OCI-M1 (cell line): ENCODE measurements at places on chromosomes 7 and 10.

DNA sequence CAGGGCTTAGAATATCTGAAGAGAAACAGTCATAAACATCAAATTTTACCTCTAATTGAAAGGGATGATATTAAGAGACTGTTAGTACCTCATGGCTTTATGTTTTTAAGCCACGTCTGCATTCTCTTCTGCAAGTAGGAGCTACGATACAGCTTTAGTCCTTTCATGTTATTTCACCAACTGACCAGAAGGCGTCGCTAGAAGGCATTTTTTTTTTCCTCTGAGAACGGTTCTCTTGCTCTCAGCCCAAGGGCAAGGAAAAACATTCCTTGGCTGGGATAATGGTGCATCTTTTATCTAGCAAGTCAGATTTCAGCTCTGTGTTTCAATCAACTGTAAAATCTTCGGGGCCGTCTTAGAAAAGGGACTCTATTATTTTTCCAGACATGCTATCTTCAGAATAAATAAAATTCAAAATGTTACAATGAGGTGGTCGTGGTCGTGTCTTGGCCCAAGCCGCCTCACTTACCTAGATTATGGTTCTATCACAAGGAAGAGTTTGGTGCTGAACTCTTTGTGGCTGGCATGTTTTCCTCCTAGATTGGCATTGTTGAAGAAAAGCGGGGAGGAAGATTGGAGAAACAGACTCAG is 41.6 kb upstream of the LYZL2 start:
- peak; percentile 80 for DNase-seq

DNA sequence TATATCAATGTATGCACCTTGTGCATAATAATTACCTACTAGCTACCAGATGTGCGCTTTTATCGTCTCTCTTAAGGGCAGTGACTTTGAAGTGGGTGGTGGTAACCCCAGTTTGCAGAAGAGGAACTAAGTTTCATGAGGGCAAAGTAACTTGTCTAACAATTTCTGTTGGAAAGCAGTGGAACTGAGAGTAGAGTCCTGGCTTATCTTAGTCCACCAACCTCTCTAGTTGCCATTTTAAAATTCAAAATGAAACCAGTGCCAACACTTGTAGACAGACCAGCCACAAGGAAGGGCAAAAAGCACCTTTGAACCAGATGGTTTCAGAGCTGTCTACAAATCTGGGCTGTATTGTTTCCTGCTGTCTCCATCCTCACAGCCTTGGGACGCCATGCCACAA is 32.0 kb upstream of the RBM20 start:
- DNase-seq, result peak; percentile 82

DNA sequence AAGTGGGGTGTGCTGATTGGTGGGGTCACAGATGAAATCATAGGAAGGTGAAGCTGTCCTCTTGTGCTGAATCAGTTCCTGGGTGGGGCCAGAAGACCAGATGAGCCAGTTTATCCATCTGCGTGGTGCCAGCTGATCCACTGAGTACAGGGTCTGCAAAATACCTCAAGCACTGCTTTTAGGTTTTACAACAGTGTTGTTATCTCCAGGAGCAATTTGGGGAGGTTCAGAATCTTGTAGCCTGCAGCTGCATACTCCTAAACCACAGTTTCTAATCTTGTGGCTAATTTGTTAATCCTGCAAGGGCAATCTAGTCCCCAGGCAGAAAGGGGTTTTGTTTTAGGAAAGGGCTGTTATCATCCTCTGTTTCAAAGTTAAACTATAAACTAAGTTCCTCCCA is 17.0 kb upstream of the IFRD1 start:
- peak; percentile 72 for DNase-seq

GRCh38 chr7:149741629-149742028 is 31.8 kb downstream of the ZNF467 start:
- peak; percentile 48 for DNase-seq

DNA sequence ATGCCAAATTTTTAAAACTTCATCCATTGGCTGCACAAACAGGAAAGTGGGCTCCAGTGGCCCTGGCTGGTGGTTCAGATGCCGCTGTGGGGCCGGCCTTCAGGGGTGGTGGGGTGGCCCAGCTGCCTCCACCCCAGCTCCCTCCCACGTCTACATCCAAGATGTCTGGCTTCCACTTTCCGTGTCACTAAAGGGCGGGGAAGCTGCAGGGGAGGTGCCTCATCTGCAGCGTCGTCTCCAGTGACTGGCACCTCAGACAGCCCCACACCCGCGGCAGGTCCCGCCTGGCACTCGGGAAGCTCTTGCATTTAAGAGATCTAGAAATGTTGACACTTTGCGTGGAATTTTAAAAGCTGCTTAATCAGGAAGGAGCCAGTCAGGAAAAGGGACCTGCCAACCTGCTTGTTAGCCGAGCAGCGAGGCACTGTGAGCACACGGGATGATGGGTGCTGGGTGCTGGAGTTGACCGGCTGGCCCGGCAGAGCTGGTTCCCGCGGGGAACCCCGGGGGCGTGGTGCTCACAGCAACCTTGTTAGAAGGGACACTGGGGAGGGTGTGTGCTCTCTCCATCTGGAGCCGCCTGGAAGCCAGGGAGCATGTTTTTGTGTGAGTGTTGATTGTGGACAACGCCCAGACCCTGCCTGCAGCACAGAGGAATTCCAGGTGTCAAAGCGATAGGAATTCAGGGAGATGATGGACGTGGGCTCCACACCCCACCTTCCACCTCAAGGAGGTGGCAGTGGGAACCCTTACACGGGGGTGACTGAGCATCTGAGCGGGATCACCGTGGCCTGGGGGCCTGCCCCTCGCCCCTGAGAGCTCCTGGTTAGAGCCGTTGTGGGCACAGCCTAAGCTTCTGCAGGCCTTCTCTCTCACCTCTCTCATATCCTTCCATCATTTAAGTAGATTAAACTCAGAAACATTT is 320.5 kb downstream of the PTPRN2 start:
- no peak for DNase-seq

- no peak for DNase-seq
Measured at GRCh38 chr7:34727464-34727995, 69.5 kb downstream of the NPSR1 start.

GRCh38 chr10:43683451-43684291 is 35.0 kb upstream of the ZNF32 start:
- DNase-seq, result peak; percentile 9

DNA sequence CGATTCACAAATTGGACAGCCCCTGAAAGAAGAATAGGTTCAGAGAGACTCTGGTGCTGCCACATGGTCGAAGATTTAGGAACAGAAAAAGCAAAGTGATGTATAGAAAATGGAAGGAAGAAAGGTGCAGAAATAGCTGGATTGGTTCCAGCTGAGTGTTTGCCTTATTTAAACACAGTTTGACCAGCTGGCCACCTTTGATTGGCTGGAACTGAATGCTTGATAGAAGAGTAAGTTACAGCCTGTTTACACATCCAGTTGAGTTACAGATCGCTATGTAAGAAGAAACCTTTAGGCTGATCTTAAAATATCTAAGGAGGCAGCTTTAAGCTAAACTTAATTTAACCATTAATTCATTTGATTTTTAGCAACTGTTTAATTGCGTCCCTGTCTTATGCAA is 40.3 kb upstream of the KAT6B start:
- no peak for DNase-seq

GRCh38 chr10:69677985-69678654 is 48.1 kb downstream of the FAM241B start:
- no peak for DNase-seq

GRCh38 chr10:3987143-3987974 is 202.3 kb upstream of the KLF6 start:
- no peak for DNase-seq

GRCh38 chr10:98167191-98167590 is 32.7 kb downstream of the R3HCC1L start:
- DNase-seq, result no peak

DNA sequence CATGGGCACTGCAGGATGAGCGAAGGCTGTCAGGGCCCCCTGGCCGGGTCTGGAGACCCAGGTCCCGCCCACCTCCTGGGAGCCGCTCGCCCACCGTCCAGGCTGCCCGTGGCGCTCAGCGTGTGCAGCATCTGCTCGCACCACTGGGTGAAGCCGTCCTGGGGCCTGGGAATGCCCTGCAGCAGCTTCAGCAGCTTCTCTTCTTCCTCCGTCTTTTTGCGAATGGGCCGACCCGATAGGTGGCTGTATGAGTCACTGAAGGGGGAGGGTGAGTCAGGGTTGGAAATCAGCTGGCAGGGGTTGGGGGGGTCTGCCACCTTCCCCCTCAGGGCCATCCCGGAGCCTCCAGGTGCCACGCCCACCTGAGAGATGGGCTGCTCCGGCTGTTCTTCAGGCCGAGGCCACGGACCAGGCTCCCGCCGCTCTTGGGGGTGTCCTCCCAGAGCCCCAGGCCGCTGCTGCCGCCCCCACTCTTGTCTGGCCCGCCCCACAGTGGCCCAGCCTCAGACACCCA is 8.7 kb downstream of the GNB2 start:
- no peak for DNase-seq

DNA sequence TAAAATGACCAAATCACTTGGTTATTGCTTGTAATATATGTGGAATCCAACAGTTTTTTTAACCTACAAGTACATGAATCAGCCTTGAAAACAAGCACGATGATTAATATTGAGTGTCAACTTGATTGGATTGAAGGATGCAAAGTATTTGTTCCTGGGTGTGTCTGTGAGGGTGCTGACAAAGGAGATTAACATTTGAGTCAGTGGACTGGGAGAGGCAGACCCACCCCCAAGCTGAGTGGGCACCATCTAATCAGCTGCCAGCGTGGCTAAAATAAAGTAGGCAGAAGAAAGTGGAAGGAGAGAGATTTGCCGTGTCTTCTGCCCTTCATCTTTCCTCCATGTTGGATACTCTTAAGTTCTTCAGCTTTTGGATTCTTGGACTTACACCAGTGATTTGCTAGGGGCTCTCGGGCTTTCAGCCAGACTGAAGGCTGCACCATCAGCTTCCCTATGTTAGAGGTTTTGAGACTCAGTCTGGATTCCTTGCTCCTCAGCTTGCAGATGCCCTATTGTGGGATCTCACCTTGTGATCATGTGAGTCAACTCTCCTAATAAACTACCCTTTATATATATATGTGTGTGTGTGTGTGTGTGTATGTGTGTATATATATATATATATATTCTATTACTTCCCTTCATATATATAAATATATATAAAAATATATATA is 118.4 kb upstream of the WDR11 start:
- no peak for DNase-seq

- peak; percentile 17 for DNase-seq
Measured at GRCh38 chr10:119333146-119333792, 125.9 kb downstream of the GRK5 start.

- no peak for DNase-seq
Measured at GRCh38 chr10:104937567-104937966, 296.5 kb downstream of the SORCS3 start.

GRCh38 chr7:46160861-46161260 is 239.8 kb upstream of the IGFBP3 start:
- no peak for DNase-seq

DNA sequence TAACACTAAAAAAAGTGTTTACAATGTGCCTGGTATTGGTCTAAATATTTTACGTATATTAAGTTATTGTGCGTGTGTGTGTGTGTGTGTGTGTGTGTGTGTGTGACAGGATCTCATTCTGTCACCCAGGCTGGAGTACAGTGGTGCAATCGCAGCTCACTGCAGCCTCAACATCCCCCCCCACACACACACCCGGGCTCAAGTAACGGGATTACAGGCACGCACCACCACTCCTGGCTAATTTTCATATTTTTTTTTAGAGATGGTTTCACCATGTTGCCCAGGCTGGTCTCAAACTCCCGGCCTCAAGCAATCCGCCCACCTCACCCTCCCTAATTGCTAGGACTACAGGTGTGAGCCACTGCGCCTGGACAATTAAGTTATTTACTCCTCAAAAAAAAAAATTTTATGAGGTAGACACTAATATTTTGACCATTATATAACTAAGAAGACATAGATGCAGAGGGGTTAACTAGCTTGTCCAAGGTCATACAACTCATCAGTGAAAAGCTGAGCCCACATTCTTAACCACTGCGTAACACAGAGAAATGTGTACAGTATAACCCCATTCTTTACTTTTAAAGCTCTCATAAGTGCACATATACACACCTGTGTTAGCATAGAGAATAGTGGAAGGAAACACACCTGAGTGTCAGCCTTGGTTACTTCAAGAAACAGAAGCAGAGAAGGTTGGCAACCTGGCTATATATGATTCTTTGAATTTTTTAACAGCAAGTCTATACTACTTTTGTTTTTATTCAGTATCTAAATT is 35.0 kb downstream of the DNAJC12 start:
- no peak for DNase-seq
